ENCODE measurements at places on chromosomes 1 and 21.
A peak's percentile ranks its signal among the peaks of the same experiment; 100 is the strongest.

GRCh38 chr21:35273333-35273732, 224.2 kb upstream of the RUNX1 start:
- no peak for DNase-seq

GRCh38 chr1:36625253-36625934, 142.7 kb upstream of the CSF3R start:
- DNase-seq = no peak

DNA sequence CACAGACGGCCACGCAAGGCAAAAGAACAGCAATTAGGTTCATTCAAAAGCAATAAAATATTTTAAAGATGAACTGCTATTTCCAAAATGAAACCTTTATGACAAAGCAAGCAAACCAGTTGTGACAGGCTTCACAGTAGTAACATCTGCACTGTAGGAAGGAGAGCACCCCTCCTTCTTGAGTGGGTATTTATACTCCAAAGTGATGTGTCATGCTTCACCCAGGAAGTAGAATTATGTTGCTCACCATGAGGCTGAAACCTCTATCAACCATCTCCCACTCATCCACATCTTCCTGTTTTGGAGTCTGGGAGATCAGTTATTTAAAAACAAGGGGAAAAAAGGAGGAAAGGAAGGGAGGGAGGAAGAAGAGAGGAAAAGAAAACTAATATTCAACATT, 885 bp downstream of the OR2T10 start:
- no peak for DNase-seq

DNA sequence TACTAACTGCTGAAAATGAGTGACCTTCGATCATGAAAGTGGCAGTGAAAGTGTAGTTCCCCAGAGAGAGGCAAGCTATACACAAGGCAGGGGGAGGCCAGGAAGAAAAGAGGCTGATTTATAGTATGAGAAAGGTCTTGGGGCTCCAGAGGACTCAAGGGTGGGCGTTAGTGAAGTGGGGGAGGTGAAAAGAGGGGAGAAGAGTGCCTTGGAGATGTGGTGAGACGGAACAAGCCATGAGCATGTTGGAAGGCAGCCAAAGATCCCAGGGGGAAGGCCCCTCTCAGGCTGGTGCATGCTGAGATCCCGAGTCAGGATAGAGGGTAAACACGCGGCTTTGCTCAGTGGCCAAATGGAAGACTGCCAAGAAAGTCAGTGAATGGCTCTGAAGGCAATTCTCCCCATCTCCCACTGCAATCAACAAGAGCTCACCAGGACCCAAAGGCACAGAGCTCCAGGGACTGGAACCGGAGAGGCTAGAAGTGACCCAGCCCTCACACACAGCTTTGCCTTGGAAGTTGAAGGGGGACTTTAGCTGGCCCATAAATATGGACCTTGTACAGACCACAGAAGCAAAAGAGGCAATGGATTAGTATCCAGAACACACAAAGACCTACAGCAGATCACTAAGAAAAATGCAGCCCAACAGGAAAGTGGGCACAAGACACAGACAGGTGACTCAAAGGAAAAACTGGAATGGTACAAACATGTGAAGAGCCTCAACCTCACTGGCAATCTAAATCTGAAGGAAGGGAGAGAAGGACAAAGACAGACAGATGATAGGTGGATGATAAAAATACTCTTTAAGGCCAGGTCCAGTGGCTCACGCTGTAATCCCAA, 49.6 kb downstream of the HSF2BP start:
- peak; percentile 29 for DNase-seq

DNA sequence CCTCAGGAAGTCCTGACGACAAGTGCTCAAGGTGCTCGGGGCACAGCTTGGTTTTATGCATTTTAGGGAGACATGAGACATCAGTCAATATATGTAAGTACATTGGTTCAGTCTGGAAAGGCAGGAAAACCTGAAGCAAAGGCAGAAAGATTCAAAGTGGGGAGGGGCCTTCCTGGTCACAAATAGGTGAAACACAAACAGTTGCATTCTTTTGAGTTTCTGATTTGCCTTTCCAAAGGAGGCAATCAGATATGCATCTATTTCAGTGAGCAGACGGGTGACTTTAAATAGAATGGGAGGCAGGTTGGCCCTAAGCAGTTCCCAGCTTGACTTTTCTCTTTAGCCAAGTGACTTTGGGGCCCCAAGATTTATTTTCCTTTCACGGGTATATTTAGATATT, 8.9 kb upstream of the RNF187 start:
- no peak for DNase-seq

DNA sequence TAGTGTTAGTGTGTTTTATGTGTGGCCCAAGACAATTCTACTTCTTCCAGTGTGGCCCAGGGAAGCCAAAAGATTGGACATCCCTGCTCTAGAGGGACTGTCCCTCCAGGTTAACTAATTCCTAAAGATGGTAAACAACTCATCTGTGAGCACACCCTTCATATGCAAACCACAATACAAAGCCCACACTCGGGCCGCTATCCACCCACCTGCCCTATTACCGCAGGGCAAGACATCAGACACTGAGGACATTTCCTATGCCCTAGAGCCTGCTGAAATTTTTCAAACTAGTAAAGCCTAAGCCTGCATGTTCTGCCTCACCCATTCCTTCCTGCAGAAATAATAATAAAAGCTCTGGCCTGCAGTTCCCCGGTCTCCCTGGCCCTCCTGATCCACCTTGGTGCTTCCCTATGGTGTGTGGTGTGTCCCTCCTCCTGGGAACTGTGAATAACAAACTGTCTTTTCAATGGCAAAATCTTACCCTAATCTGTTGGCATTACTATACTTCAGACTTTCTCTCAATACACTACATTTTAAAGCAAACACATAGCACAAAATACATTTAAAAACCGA, 39.3 kb upstream of the NTPCR start:
- DNase-seq = no peak

DNA sequence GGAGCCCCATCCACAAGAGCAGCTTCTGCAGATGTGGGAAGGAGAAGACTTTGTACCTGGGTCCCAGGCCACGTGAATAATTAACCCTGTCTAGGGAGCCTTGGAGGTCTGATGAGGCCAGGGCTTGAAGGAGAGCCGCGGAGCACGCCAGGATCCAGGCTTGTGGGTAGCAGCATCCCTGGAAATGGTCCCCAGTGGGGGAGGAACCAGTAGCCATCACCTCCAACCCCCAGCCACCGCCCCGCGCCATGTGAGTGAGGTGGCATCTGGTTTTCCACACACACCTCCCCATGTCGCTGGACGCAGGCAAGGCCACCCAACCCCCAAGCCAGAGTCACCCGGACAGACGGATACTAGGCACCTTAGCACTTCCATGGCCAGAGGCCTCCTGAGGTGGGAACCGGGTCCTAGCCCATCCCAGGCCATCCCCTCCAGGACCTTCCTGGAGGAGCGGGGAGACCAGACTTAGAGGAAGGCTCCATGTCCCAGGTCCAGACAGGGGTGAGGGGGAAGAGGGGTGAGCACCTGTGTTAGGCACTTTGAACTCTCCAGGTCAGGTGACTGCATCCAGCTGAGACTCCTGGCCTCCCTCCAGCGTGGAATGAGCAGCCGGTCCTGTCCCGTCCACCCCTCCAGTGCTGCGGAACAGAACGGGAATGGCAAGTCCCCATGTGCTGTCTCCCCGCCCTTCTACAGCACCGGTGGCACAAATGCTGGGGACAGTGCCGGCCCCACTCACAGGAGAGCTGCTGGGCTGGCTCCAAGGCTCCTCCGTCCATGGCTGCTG, 53.2 kb downstream of the RIPK4 start:
- no peak for DNase-seq

GRCh38 chr1:244794071-244794470, 41.4 kb upstream of the COX20 start:
- no peak for DNase-seq

DNA sequence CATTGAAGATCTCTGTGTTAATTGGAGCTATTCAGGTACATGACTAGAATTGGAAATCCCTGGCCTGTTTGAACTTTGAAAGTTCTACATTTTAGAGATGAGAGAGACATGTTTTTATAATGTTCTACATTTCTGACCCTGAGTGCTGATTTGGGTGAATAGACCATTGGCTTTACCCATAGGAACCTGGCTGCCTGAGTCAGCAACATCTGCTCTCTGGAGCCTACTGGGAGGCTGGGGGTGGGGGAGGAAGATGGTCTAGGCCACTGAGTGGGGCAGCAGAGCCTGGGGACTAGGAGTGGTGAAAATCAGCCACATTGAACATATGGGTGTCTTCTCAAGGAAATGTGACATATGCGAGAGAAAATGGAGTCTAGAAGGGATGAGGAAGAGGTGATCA, 1.4 kb upstream of the VANGL1 start:
- DNase-seq = no peak

DNA sequence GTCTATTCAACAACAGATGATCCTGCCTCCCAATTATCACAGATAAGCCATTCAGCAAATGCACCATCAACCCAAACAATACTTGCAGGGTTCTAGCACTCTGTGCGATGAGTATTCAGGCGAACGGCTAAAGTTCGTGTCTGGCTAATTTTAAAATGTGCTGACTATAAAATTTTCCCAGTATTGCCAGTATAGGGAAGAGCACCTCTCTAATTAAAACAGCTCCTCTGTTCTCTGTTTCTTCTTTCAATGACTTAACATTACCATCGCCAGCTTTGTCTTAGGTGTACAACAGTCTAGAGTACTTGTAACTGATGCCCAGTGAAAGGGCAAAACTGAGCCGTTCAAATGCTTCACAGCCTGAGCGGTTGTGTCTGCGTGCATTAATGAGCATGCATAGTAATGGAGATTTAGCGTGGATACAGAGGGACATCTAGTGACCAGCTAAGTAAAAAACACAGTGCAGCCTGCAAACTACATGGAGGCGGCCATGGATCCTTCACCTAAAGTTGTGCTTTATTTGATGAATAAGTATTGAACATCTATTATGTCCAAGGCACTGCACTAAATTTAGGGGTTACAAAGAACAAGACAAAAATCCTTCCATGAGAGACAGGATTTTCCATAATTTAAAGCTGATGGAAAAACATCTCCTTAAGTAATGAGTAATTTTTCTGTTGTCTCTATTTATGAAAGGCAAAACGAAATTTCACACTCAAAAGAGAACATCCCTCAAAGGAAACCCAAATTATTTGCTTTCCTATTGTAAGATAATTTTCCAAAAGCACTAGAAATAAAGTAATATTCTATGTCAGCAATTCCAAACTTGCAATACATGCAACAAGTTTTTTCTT, 120.0 kb downstream of the SETD4 start:
- no peak for DNase-seq

DNA sequence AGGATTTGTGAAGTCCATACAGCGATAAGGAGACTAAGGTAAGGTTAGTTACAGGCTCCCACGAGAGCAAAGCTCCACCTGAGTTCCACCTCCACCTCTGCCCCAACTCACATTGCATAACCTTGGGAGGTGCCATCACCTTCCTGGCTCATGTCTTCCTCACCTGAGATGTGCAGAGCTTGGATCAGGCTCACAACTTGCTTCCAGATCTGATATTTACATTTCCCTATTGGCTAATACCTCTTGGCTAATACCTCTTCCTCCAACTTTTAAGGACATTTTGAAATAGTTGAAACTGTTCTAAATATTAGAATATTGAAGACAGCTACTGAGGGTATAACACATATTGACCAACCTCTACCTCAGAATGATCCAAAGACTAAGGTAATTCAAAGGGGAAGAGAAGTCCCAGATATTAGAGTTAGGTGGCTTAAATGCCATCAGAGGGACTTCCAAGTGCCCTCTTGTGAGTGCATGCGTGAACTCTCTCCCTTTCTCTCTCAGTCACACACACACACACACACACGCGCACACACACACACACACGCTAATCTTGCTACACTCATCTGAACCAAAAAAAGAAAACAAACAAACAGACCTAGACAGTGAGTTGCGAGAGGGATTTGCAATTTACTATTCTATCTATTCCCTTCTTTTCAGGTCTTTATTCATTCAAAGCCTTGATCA, 134.3 kb downstream of the PLPP3 start:
- DNase-seq = no peak

- DNase-seq = no peak
Measured at GRCh38 chr1:52530563-52531144, 22.2 kb downstream of the TUT4 start.

Data from NCI-H1436 treated with DMSO at 0.1 percent for 48 hours (cell line).